Activated T-helper 1 cell treated with anti-CD3 and anti-CD28 coated beads, Interleukin-12 subunit alpha, Interleukin-12 subunit beta, Interleukin-2, Interleukin-4 antibody, amounts not matched to agents 30 ng/mL and 10 ng/mL and 1 ng/mL, durations not matched to agents 14 hours and 24 hours and 36 hours (primary cell): ENCODE measurements at places on chromosomes 5 and 9. TPM values are rescaled to one million over a fixed set of nuclear protein-coding genes. Genes with fewer than 3 reads are reported as not detected.

The WDR38 gene
- total RNA-seq, result not detected in 2 replicates

The TAF11L10 gene
- not detected in 2 replicates for total RNA-seq

The FOXD4L6 gene
- 0.16 TPM in 1 of 2 replicates, not detected in the other for total RNA-seq

The GPR150 gene
- total RNA-seq, result 0.22 and 0.26 TPM in 2 replicates

The C1QTNF3 gene
- total RNA-seq, result 1.2 and 1.8 TPM in 2 replicates

The BHMT2 gene
- total RNA-seq, result not detected in 2 replicates

The MYMK gene
- total RNA-seq, result not detected in 2 replicates

The CKMT2 gene
- total RNA-seq, result not detected in 2 replicates

The MEIKIN gene
- total RNA-seq, result not detected in 2 replicates

The DPYSL3 gene
- total RNA-seq, result 0.16 TPM in 1 of 2 replicates, not detected in the other

The RASEF gene
- total RNA-seq, result not detected in 2 replicates

The CA9 gene
- 0.44 TPM in 1 of 2 replicates, not detected in the other for total RNA-seq

The HAND1 gene
- total RNA-seq, result not detected in 2 replicates

The ARSI gene
- not detected in 2 replicates for total RNA-seq

The MARCOL gene
- not detected in 2 replicates for total RNA-seq

The RRAGA gene
- total RNA-seq, result 56.8 and 56.9 TPM in 2 replicates

The INSL4 gene
- total RNA-seq, result 0.10 TPM in 1 of 2 replicates, not detected in the other

The CYLC2 gene
- total RNA-seq, result not detected in 2 replicates

The ANKRD34B gene
- not detected in 2 replicates for total RNA-seq

The AK8 gene
- not detected in 2 replicates for total RNA-seq

The TAF11L5 gene
- not detected in 2 replicates for total RNA-seq

The ENHO gene
- not detected in 2 replicates for total RNA-seq

The EQTN gene
- total RNA-seq, result not detected in 2 replicates

The FABP6 gene
- total RNA-seq, result not detected in 2 replicates

The SNCAIP gene
- not detected in 2 replicates for total RNA-seq

The MATR3 gene
- total RNA-seq, result 232 and 258 TPM in 2 replicates

The YIPF5 gene
- total RNA-seq, result 34.2 and 37.9 TPM in 2 replicates

The ANXA2R gene
- 0.88 and 0.93 TPM in 2 replicates for total RNA-seq

The TOPORS gene
- total RNA-seq, result 14.8 and 15.1 TPM in 2 replicates

The REEP2 gene
- total RNA-seq, result 5.1 and 5.4 TPM in 2 replicates

The ZNF354C gene
- 3.5 and 4.1 TPM in 2 replicates for total RNA-seq

The CYSRT1 gene
- total RNA-seq, result 0.49 and 0.60 TPM in 2 replicates

The AK3 gene
- total RNA-seq, result 23.9 and 28.5 TPM in 2 replicates

The LEAP2 gene
- total RNA-seq, result 3.9 and 4.9 TPM in 2 replicates

The LAMC3 gene
- 0.05 TPM in 2 replicates for total RNA-seq

The NXNL2 gene
- total RNA-seq, result not detected in 2 replicates

The ZNF367 gene
- 21.8 and 22.0 TPM in 2 replicates for total RNA-seq

The MAMDC4 gene
- 18.2 and 23.6 TPM in 2 replicates for total RNA-seq

The NIM1K gene
- 0.39 and 0.67 TPM in 2 replicates for total RNA-seq

The HTR1A gene
- not detected in 2 replicates for total RNA-seq

The PCDHB11 gene
- not detected in 2 replicates for total RNA-seq

The PLK2 gene
- total RNA-seq, result 37.4 and 39.1 TPM in 2 replicates
